Fibroblast of skin of left quadriceps (primary cell): ENCODE measurements at places on chromosomes 12 and 14.

DNA sequence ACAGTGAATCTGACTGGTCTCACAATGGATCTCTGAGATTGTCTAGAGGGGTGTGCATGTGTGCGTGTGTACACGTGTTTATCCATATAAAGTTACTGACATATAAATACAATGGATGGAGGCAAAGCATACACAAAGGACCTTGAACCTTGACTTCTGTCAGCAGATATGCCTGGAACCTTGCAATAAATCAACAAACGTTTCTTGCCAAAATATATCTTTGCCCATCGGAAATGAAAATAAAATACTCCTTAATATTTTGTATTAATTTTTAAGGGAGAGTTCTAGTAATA, 52.1 kb upstream of the KCNJ8 start:
- no peak for DNase-seq

DNA sequence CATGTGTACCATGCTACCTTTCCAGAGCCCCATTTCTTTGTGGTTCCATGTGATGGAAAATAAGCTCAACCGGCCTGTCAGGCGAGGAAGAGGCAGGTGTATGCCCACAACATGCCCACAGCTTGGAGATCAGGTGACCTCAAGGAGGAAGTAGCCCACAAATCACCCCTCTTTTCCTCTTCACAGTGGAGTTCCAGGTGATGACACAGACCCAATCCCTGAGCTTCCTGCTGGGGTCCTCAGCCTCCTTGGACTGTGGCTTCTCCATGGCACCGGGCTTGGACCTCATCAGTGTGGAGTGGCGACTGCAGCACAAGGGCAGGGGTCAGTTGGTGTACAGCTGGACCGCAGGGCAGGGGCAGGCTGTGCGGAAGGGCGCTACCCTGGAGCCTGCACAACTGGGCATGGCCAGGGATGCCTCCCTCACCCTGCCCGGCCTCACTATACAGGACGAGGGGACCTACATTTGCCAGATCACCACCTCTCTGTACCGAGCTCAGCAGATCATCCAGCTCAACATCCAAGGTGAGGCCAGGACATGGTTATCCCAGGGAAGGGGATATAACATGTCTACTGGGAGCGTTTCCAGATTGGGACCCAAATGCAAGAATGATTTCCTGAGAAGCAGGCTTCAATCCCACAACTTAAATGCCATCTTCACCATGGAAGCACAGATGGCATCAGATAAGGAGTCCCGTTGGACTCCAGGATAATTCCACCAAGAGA, 5.5 kb downstream of the TAPBPL start:
- no peak for DNase-seq

GRCh38 chr14:57796556-57796955, 69.3 kb downstream of the SLC35F4 start:
- no peak for DNase-seq

GRCh38 chr14:48331421-48331820, 656.0 kb upstream of the MDGA2 start:
- no peak for DNase-seq

GRCh38 chr12:4169959-4170358, 103.6 kb upstream of the CCND2 start:
- no peak for DNase-seq

- no peak for DNase-seq
These were observed 191.0 kb upstream of the PLEKHG7 start for GRCh38 chr12:92511786-92512185.

GRCh38 chr12:56629459-56630179, 507 bp downstream of the BAZ2A start:
- DNase-seq: no peak

GRCh38 chr12:63005382-63005781, 70.4 kb upstream of the PPM1H start:
- no peak for DNase-seq

GRCh38 chr14:66649498-66649897, 141.6 kb downstream of the GPHN start:
- no peak for DNase-seq

DNA sequence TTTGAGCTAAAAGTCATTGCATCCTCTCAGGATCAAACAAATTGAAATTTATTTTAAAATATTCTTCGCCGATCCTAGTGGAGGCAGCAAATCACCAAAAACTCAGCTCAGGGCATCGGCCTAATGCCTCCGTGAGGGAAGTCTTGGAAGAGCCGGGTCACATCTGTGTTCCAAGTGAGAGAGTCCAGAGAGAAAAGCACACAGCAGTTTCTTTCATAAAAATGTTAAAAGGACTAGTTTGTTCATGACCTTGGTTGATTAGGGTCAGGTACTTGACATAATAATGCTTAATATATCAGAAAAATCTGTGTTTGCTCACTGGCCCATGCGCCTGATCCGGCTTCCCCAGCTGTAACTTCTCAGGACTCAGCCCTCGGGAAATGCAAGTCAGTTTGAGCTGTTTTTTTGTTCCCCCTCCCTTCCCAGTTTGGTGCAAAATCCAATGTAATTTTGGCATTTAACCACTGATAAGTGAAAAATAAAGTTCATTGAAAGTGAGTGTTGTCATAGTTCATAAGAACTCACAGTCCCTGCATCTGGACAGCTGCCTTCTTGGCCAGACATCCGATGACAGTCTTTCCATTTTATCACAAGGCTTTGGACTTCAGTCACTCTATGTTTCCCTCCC, 161.7 kb downstream of the CAND1 start:
- no peak for DNase-seq

DNA sequence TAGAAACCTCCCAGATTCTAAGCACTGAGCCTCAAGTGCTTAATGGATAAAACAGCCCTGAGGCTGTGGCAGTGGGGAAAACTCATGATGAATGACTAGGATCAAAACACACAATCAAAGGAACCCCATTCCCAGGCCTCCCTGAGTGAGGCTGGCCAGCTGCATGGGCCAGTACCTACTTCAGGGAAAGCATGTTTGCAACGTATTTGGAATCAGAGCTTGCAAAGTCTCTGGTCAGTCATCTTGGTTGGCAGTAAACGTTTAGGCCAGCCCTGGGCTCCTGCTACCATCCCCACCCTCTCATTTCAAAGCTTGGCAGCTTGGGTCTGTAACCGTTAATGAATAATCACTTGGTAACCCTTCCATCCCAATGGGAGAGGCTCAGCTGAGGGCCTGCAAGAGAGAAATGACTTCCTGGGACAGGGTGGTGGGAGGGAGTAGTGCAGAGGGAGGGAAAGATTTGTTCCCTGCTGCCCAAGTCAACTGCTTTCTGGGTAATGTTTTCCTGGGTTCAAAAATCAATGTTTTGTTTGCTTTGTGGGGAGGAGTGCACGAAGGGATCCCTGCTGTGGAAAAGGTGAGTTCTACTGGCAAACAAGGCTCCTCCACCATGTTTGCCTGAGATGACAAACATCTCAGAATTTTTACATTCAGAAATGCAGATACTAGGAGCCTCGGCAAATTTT, 2.0 kb upstream of the RNASE8 start:
- no peak for DNase-seq

DNA sequence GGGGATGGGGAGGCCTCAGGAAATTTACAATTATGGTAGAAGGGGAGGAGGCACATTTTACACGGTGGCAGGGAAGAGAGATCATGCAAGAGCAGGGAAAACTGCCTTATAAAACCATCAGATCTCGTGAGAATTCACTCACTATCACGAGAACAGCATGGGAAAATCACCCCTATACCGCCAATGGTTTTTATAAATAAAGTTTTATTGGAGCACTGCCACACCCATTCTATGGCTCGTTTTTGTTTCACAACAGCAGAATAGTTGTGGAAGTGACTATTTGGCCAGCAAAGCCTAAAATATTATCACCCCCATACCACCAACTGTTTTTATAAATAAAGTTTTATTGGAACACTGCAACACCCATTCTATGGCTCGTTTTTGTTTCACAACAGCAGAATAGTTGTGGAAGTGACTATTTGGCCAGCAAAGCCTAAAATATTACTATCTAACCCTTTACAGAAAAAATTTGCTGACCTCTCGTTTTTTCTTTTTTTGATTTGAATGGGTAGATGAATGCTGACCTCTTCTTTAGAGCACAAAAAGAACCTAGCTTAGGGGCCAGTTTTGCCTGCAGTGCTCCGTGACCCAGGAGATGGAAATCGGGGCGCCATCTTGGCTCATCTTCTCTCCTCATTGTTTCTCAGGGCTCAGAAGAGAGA, 77.3 kb upstream of the RIN3 start:
- DNase-seq: no peak

DNA sequence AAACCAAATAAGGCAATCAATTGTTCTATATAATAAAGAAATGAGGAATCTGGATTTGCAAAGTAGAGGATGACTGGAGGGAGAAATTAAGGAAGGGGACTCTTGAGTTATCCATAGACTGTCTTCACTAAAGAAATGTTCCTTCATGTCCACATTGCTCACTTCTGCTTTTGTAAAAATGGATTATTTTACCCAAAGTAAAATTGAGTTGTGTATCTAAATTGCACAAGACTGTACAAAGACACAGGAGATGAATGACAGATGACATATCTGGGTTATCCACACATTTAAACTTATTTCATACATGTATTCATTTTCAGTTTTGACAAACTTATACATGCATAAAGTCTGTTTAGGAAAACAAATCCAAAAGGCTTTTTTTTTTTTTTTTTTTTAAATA, 11.3 kb downstream of the ATP2B1 start:
- DNase-seq: no peak

DNA sequence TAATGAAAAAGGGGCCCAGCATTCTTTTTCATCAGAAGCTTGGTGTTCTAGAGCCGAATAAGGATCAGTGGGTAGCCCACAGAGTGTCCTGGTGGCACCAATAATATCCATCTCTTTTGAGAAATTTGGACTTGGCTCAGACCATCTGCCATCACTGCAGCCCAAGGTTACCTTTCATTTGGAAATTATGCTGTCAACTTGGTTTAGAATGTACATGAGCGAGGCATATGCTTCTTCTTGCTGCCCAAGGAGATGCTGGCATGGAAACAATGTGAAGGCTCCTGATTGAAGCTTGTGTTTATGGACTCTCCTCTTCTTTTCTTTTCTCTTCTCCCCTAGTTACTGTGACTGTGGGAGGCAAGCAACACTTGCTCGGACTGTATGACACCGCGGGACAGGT, 50.0 kb downstream of the GPHB5 start:
- DNase-seq: no peak

GRCh38 chr12:125878483-125878882, 813.2 kb downstream of the AACS start:
- DNase-seq: no peak

DNA sequence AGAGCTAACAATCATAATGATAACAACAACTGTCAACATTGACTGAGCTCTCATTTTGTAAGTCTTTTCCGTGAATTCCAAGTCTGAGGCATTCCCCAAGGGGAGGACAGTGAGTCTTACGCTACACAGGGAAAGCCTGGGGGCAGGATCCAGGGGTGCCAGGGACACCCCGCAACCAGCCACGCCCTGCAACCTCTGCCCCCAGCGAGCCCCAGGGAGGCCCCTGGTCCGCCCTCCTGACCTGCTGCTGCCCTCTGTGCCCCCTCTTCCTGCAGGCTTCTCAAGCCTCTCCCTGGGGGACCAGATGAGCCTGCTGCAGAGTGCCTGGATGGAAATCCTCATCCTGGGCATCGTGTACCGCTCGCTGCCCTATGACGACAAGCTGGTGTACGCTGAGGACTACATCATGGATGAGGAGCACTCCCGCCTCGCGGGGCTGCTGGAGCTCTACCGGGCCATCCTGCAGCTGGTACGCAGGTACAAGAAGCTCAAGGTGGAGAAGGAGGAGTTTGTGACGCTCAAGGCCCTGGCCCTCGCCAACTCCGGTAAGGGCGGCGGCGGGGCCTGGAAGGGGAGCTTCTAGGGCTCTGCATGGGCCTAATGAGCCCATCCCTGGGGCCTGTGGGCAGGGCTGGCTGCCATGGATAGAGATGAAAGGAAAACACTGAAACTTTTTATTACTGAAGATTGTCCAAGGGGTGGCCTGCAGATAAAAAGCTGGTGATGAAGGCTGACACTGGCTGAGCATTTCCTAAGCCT, 115.4 kb downstream of the ESRRB start:
- no peak for DNase-seq

GRCh38 chr14:25003537-25003936, 46.4 kb downstream of the STXBP6 start:
- DNase-seq: no peak
